Ascending aorta (tissue), 2 donors: ENCODE measurements at places on chromosomes 5 and 9.
A peak's percentile ranks its signal among the peaks of the same experiment; 100 is the strongest.

- no peak overlapping the region for H3K27ac ChIP-seq
- no peaks in the 10 kb centered on the region for H3K27me3 ChIP-seq
- no peaks in the 10 kb centered on the region for H3K36me3 ChIP-seq
- no peaks in the 10 kb centered on the region for H3K4me1 ChIP-seq
- DNase-seq = no peak
Observed at GRCh38 chr9:117763314-117763713, 59.1 kb downstream of the TLR4 start.

- no peak for DNase-seq
- H3K27me3 ChIP-seq = no peaks in the 10 kb centered on the region
- H3K36me3 ChIP-seq = no peaks in the 10 kb centered on the region
Observed at GRCh38 chr5:98700730-98701129, 72.7 kb upstream of the RGMB start.

DNA sequence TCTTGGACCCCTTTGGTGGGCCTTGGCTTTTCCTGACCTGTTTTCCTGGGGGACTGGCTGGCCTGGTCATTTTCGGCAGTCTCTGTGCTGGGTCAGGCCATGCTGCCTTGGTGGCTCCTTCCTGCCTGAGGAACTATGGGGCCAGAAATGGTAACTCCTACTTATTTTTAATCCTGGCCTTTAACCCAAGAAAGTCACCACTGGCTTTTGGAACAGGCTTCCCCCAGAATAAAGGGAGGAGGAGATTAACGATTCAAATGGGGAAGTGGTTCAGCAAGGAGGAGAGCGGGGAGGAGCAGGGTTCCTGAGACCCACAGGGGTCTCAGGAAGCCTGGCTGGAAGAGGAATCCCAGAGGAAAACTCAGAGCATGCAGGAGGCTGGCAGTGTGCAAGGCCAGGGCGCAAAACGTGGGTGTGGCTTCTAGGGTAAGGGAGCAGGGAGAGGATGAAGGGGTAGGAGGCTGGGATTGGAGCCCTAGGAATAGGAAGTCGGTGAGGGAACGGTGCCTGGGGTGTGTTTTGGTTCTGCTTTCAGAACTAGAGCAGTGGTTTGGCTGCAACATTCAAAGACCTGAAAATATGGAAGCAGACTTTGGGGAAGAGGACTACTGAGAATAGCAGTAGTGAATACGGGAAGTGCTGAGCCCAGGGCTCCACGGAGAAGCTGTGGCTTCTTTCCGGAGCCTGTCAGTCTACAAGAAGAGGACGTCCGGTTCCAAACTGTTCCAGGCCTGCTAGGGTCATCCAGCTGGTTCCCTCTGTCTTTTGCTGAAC is 271.1 kb upstream of the KLF4 start:
- DNase-seq = peak; percentile 71
- no peak overlapping the region for H3K27ac ChIP-seq
- no peaks in the 10 kb centered on the region for H3K27me3 ChIP-seq
- no peaks in the 10 kb centered on the region for H3K4me1 ChIP-seq
- no peaks in the 10 kb centered on the region for H3K36me3 ChIP-seq
- no peak overlapping the region for H3K4me3 ChIP-seq

DNA sequence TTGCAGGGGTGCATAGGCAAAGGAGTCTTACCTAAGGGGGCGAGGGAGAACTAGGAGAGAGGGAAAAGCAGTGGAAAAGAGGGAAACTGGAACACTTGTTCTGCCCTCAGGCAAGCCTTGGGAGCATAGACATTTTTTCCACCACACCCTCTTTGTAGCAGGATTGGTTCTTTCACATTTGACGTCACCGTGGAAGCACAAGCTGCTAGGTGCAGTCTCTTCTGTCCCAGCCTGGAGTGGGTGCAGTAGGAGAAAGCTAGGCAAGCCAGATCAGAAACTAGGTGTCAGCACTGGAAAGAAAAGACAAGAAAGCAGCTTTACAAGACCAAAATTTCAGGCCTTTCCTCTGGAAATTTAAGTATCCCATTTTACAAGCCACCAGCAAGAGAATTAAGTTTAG is 440.4 kb downstream of the EFNA5 start:
- no peak for DNase-seq
- H3K4me3 ChIP-seq = no peak overlapping the region
- no peaks in the 10 kb centered on the region for H3K36me3 ChIP-seq
- no peak overlapping the region for H3K27ac ChIP-seq
- no peaks in the 10 kb centered on the region for H3K27me3 ChIP-seq
- no peaks in the 10 kb centered on the region for H3K4me1 ChIP-seq

DNA sequence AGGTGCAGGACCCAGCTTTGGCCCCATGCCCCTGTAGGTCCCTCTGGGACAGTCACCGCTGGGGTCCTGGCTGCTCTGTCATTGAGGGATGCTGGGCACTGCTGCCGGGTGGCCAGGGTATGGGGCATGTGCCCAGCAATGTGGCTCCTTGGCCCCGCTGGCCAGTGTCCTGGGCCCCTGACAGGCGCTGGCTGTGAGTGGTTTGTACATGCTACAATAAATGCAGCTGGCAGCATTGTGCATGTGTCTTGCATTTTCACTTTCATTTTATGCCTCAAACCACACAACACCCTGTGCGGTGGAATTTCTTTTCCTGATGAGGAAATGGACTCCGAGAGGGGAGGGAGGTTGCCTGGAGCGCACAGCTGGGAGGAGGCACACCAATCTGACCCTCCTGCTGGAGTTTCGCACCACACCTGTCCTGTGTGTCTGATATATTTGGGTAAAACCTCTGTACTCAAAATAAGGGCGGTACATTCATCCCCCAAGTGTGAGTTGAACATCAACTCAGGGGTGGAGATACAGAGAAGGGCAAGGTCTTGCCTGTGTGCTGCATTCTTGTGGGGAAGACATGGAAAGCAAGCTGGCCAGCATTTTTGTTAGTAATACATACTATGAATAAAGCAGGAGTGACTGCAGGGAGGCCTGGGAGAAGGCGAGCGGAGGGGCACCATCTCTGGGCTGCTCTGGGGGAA is 11.7 kb downstream of the TSPAN17 start:
- H3K36me3 ChIP-seq = peaks cover 30% of the 10 kb centered on the region
- no peaks in the 10 kb centered on the region for H3K27me3 ChIP-seq
- no peak overlapping the region for H3K27ac ChIP-seq
- H3K4me3 ChIP-seq = no peak overlapping the region

DNA sequence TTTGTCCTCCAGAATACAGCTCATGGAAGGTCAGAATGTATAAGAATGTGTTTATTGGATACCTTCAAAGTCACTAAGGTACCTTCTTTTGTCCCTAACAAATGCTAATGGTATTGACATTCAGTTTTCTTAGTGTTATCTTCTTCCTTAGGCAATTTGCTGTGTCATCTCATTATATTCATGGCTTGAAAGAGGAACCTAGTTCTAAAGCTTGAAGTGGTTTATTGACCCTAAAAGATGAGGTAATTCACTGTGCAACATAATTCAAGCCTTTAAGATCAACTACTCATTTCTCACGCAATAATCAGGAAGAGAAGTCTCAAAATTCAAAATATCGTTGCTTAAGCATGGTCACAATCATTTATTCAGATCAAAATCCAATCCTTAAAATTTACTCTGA is 342.7 kb upstream of the RIOK2 start:
- H3K36me3 ChIP-seq = no peaks in the 10 kb centered on the region
- H3K27ac ChIP-seq = no peak overlapping the region
- DNase-seq = no peak

GRCh38 chr9:27437652-27438373 is 86.3 kb upstream of the IFNK start:
- no peak for DNase-seq
- H3K27ac ChIP-seq = no peak overlapping the region
- H3K4me1 ChIP-seq = no peaks in the 10 kb centered on the region
- no peak overlapping the region for H3K4me3 ChIP-seq
- no peaks in the 10 kb centered on the region for H3K27me3 ChIP-seq
- H3K36me3 ChIP-seq = no peaks in the 10 kb centered on the region

DNA sequence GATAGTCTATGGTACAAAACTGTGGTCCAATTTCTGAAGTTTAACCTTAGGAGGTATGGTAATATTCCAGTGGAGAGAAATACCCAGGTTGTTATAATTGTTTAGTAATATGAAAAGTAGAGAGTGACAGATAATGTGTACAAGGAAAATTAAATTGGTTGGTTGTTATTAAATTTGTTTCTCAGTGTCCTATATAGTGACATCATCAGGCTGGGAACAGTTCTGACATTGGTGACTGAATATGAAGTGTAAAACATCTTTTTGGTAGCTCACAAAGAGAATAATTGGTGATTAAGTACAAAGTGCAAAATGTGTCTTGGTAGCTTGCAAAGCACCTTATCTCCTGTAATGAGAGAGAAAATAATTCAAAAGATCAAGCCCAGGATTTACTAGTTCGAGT is 1806.1 kb upstream of the CDH6 start:
- H3K27ac ChIP-seq = no peak overlapping the region
- no peaks in the 10 kb centered on the region for H3K36me3 ChIP-seq
- no peak for DNase-seq
- H3K4me3 ChIP-seq = no peak overlapping the region
- no peaks in the 10 kb centered on the region for H3K27me3 ChIP-seq
- H3K4me1 ChIP-seq = no peaks in the 10 kb centered on the region

DNA sequence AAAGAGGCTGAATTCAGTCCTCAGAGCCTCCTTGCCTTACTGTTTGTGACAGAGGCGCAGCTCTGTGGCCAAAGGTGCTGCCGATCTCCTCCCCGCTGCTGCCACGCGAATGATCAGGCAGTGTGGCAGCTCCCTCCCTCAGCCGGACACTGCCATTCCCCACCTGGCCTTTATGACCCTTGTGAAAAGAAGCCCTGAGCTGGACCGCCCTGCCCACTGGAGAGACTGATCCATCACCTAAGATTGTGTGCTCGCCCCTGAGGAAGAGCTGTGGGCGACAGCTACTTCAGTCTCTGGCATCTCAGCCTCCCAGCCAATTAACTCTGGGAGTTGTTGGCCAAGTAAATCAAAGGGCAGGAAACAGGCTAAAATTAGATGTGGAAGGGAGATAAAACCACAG is 90.9 kb downstream of the CARTPT start:
- H3K27ac ChIP-seq = peak overlapping the region; percentile 73
- no peaks in the 10 kb centered on the region for H3K36me3 ChIP-seq
- H3K27me3 ChIP-seq = no peaks in the 10 kb centered on the region
- no peak for DNase-seq

DNA sequence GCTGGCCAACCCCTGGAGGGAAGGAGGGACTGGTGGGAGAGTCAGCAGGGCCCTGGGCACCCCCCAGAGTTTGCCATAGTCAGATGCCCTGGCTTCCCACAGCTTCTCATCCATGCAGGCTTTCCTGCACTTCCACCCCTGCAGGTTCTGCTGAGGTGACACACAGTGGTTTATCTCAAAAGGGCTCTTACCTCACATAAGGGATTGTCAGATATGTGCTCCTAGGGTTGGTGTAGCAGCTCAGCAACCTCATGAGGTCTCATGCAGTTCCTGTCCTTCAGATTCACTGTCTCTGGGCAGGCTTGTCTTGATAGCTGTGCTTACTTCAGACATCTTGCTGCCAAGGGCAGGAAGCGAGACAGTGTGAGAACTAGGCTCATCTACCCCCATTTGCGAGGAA is 143.4 kb downstream of the KDM4C start:
- H3K36me3 ChIP-seq = no peaks in the 10 kb centered on the region
- no peak for DNase-seq
- H3K27me3 ChIP-seq = no peaks in the 10 kb centered on the region
- H3K27ac ChIP-seq = no peak overlapping the region
- no peak overlapping the region for H3K4me3 ChIP-seq

GRCh38 chr5:132354381-132355139 is 14.9 kb upstream of the SLC22A5 start:
- no peaks in the 10 kb centered on the region for H3K27me3 ChIP-seq
- no peak overlapping the region for H3K4me3 ChIP-seq
- H3K36me3 ChIP-seq = peaks cover 1% of the 10 kb centered on the region
- no peak for DNase-seq
- no peaks in the 10 kb centered on the region for H3K4me1 ChIP-seq

DNA sequence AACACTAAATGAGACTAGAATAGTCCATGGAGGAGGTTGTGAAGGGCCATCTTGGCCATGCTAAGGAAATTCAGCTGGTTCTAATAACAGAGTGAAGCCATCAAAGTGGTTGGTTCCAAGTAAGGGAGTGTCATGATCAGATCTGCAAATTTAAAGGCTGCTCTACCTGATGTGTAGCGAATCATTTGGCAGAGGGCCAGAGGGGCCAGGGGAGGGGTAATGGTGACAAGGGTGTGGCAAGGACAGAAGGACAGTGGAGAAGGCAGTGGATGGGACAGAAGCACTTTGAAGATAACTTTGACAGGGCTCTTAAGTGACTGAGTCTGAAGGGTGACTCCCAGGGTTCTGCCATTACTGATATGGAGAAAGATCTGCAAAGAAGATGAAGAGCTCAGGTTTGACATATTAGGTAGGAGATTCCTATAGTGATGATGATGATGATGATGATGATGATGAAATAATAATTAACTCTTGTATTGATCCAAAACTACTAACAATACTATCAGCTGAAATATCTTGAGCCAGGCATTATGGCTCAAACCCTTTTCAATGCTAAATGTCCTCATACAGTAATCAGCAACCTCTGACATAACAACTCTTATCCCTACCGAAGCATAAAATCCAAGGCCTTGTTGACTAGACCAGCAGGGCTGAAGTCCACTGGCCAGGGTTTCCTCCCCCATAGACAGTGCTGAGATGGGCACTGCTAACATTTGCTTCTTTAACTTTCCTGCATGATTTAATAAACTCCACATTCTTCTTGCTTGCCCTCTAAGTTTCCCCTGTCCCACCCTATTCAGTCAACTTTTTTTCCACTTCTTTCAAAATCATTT is 20.0 kb downstream of the KIAA1191 start:
- DNase-seq = no peak
- H3K4me3 ChIP-seq = no peak overlapping the region
- H3K36me3 ChIP-seq = peaks cover 25% of the 10 kb centered on the region
- no peak overlapping the region for H3K27ac ChIP-seq
- H3K4me1 ChIP-seq = no peaks in the 10 kb centered on the region
